ENCODE measurements at places on chromosomes 3 and 15. TPM values are rescaled to one million over a fixed set of nuclear protein-coding genes. Genes with fewer than 3 reads are reported as not detected.

CFAP44 gene
- 17.6 TPM for polyA plus RNA-seq

CLDN16 gene
- polyA plus RNA-seq: 56.2 TPM

EOMES gene
- 0.24 TPM for polyA plus RNA-seq

ZNF660 gene
- polyA plus RNA-seq: 8.2 TPM

TM6SF1 gene
- polyA plus RNA-seq: 1.8 TPM

ALDH1L1 gene
- polyA plus RNA-seq: 54.7 TPM

CAND2 gene
- 9.4 TPM for polyA plus RNA-seq

LRRC2 gene
- polyA plus RNA-seq: 3.1 TPM

CELSR3 gene
- polyA plus RNA-seq: 1.2 TPM

THRB gene
- 31.3 TPM for polyA plus RNA-seq

TRH gene
- 0.99 TPM for polyA plus RNA-seq

CELF6 gene
- polyA plus RNA-seq: 4.4 TPM

SAMMSON gene
- 0.04 TPM for polyA plus RNA-seq
